ENCODE measurements at places on chromosomes 7 and 10.

- no peak for DNase-seq
Measured at GRCh38 chr10:64760371-64760770, 1239.2 kb downstream of the REEP3 start.

- no peak for DNase-seq
Measured at GRCh38 chr7:15855525-15856109, 169.1 kb upstream of the MEOX2 start.

GRCh38 chr7:80499350-80499953 lies 12.4 kb downstream of the GNAT3 start:
- DNase-seq = no peak

DNA sequence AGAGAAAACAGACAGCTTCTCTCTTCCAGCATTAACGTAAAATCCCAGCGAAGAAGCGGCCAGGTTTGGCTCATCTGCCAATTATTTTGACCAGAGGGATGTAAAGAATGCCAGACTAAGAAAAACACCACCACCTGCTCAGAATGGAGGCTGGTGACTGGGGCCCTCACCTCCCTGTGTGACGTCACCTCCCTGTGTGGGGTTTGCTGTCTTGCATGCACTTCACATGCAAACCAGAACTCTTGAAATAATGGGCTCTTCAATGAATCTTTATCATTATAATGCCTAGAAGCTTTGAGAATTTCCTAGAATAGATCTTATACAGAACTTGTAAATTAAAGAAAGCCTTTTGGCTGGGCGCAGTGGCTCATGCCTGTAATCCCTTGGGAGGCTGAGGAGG lies 101.8 kb upstream of the WAC start:
- DNase-seq = no peak

DNA sequence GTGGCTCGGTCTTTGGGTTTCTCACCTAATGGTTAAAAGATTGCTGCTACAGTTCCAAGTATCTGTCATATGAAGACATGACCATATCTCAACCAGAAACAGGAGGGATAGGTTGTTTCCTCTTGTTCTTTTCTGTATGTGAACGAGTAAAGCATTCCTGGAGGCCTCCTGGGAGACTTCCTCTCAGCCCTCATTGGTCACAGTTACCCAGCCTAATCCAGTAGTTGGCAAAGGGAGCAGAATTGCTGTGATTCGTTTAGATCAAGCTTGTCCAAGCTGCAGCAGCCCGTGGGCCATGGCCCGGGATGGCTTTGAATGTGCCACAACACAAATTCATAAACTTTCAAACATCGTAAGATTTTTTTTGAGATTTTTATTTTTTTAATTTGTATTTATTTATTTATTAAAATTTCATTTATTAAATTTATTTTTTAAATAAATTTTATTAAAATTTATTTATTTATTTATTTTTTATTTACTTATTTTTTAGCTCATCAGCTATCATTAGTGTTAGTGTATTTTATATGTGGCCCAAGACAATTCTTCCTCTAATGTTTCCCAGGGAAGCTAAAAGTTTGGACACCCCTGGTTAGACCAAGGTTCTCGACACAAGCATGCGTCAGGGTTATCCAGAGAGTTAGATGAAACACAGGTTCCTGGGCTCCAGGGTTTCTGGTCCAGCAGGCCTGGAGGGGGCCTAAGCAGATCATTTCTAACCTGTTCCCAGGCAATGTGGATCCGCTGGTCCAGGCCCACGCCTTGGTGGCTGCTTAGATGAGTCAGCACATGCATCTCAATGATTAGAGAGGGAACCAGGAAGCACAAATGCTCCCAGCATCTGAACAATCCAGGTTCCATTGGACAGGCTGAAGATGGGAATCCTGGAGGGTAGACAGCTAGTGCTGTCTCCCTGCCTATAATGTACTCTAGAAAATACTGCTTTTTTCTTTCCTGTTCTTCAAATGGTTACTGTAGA lies 25.6 kb downstream of the CDC123 start:
- DNase-seq = no peak

- DNase-seq = no peak
Measured at GRCh38 chr10:18205098-18205834, 65.0 kb downstream of the CACNB2 start.

GRCh38 chr7:151992375-151992774 lies 33.1 kb upstream of the GALNT11 start:
- DNase-seq = peak; percentile 63

DNA sequence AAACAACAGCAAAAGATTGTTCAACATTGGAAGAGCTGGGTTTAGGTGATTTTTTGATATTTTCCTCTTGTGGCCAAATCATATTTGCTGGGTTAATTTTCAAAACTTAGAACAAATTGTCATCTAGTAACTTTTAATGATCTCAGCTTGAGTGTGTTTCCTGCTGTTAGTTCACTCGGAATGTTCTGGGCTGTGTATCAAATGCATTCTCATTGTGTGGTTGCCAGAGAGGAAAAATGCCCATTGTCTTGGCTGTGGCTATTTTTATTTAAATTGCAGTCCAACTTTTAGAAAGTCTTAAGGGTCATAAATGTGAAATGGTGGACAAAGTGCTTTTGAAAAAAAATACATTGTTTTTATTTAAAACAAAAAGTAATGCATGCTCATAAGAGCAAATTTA lies 542.0 kb downstream of the TNS3 start:
- DNase-seq = no peak

GRCh38 chr7:12945901-12946300 lies 258.5 kb downstream of the ARL4A start:
- no peak for DNase-seq

- DNase-seq = no peak
Measured at GRCh38 chr10:125984865-125985495, 88.6 kb downstream of the FANK1 start.

- no peak for DNase-seq
Measured at GRCh38 chr10:99981581-99982199, 28.1 kb downstream of the DNMBP start.

DNA sequence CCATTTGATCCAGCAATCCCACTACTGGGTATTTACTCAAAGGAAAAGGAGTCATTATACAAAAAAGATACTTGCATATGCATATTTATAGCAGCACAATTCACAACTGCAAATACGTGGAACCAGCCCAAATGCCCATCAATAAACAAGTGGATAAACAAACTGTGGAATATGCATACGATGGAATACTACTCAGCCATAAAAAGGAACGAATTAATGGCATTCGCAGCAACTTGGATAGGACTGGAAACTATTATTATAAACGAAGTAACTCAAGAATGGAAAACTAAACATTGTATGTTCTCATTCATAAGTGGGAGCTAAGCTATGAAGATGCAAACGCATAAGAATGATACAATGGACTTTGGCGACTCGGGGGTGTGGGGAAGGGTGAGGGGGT lies 108.6 kb downstream of the MICU1 start:
- no peak for DNase-seq

GRCh38 chr7:46007194-46007593 lies 86.1 kb upstream of the IGFBP3 start:
- DNase-seq = no peak

- no peak for DNase-seq
Measured at GRCh38 chr7:135877805-135878204, 99.4 kb downstream of the MTPN start.

DNA sequence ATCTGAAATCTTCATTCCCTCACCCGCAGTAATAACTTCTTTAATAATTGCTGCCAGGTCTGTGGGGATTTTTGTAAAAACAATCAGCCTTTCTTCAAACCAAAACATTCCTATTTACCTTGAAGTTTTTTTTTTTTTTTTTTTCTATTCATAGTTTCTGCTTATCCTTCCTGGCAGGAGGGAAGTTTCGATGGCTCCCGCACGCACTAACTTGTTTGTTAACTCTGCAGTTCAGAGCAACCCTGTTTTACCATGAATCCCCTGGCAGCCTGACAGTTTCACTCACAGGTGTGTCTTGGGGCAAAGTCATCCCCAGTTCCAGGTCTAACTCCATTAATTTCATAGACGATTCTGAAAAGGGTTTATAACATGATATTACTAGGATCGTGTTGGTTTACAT lies 149.3 kb downstream of the KLF6 start:
- no peak for DNase-seq

- no peak for DNase-seq
Measured at GRCh38 chr7:126166645-126167044, 1086.1 kb downstream of the GRM8 start.

GRCh38 chr7:31052841-31053601 lies 913 bp downstream of the ADCYAP1R1 start:
- DNase-seq = no peak

- no peak for DNase-seq
Measured at GRCh38 chr10:131983780-131984179, 2.1 kb upstream of the BNIP3 start.

GRCh38 chr10:6228010-6228511 lies 25.3 kb downstream of the PFKFB3 start:
- no peak for DNase-seq

DNA sequence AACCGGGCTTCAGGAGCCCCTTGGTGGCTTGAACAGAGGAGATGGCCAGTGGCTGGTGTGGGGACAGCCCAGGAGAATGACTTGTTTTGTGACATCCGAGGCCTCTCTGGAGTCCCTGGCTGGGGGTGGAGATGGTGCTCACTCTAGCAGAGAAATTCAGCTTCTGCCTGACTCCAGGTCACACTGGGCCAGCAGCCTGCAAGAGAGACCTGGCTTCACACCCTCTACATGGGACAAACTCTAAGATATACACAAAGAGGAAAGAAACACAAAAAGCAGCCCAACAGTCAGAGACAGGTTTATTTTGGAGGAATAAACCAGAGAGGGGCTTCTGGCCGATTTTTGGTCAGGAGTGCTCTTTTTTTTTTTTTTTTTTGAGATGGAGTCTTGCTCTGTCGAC lies 132.8 kb downstream of the ELFN1 start:
- no peak for DNase-seq

GRCh38 chr7:129789000-129789399 lies 163.8 kb downstream of the UBE2H start:
- no peak for DNase-seq

DNA sequence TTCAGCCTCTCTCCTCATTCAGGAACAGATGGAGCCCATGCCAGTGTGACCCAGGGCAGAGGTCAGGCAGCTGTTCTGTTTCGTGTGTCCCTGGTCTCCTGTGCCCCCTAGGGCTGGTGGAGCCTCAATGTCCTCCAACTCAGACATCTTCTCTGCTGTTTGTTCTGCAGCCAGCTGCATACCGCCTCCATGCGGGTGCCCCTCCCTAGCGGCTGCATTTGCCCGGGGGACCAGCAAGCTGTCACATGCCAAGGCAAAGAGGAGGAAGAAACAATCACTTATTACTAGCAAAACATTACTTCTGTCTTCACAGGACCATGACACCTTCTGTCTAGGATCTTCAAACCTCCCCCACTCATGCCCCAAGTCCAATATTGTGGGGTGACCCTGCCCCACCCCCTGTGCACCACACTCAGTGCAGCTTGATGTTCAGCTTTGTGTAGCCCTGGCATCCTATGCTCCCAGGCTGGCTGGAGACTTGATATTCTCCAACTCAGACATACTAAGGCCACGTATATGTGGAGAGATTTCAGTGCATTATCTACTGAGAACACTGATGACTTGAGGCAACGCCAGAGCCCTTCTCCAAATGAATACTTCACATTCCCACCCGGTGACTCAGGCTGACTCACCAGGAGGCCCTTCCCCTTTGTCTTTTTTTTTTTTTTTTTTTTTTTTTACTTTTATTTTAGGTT lies 188.9 kb downstream of the SKIDA1 start:
- DNase-seq = no peak

DNA sequence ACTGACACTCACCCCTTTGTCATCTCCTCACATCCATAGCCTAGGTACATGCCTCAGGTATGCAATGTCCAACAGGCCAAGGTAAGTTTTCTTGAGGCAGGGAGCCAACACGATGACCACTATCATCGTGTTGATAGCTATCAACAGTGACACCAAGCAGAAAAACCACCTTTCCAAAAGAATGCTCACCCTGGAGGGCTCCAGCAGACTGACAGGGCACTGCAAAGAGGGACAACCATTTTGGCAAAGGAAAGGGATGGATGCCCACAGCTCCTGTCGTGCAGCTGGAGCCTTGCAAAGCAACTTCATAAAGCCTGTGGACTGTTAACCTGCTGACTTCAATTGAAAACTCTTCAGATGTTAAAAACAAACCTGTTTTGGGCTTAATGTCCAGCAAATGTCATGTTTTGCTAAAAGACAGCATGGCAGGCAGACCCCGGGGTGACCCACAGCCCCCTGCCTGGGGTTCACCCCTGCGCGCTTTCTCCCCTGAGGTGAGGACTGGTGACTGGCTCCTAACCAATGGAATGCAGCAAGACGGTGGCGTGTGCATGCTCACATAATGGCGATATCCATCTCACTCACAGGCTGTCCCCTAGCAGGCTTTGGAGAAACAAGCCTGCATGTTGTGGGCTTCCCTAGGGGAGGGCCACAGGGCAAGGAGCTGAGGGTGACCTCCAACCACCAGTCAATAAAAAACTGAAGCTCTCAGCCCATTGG lies 293.8 kb downstream of the TCERG1L start:
- no peak for DNase-seq

DNA sequence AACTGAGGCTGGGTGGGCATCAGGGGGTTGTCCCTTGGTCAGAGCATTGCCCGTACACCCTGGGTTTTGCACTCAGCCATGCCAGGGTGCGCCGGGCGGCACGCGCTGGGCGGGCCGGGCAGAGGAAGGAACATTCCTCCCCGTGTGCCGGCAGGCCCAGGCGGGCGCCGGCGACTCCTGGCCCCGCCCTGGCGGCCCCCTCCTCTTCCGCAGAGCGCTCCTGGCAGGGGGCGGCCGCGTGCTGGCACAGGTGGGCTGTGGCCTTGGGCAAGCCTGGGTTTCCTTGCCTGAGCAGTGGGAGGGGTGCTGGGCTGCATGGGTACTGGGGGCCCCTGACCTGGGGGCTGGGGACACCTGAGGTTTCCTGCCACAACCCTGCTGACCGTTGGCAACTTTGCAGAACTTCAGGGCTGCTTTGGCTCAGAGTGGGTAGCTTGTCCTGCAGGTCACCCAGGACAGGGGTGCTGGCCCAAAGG lies 3.9 kb downstream of the LFNG start:
- no peak for DNase-seq

- DNase-seq = no peak
Measured at GRCh38 chr10:32891261-32891660, 66.8 kb downstream of the ITGB1 start.

GRCh38 chr10:6597478-6597877 lies 17.4 kb upstream of the PRKCQ start:
- DNase-seq = no peak

- DNase-seq = no peak
Measured at GRCh38 chr10:85645926-85646711, 720.5 kb downstream of the GRID1 start.

All from activated T-cell treated with anti-CD3 and anti-CD28 coated beads, Interleukin-2, amount 50 U/mL, for 48 hours (primary cell).